ENCODE measurements at places on chromosomes 12 and 14.

- no peak for DNase-seq
These were observed 233.3 kb upstream of the TBX3 start for GRCh38 chr12:114917307-114917706.

DNA sequence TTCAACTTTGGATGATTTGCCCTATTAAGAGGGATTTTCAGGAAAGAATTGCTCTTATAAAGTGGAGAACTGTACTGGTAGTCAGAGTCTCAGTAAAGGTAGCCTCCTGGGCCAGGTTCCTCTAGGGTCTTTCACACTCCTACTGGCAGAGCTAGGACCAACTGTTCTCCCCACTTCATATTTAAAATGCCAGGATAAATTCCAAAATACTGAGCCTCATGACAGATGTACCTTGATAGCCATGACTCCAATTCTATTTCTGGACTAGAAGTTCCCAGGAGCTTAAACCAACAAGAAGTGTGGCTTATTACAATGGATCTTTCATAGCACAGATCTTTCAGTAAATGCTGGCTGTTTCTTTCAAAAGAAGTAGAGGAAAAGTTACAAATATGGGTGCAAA is 126.5 kb downstream of the C12orf75 start:
- DNase-seq: no peak

DNA sequence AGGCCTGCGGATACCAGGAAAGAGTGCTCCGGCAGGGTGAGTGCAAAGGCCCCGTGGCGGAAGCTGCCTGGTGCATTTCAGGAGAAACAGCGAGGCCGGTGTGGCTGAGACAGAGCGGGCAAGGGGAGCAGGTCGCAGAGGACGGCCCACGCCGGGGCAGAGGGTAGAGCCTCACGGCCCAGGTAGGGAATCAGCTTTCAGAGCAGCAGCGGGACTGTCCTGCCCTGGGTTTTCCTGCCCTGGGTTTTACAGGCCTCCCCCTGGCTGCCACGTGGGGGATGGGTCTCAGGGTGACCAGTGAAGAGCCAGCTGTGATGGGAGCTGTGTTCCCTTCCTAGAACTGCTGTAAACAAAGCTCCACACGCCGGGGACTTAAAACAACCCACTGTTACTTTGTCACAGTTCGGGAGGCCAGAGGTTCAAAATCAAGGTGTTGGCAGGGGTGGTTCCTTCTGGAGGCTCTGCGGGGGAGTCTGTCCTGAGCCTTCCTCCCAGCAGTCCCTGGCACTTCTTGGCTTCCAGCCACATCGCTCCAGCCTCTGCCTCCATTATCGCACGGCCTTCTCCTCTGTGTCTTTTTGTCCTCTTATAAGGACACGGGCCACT is 10.4 kb downstream of the NCOR2 start:
- DNase-seq: no peak

GRCh38 chr14:99234961-99235571 is 36.9 kb downstream of the BCL11B start:
- peak; percentile 71 for DNase-seq

- peak; percentile 12 for DNase-seq
These were observed 700 bp downstream of the PRKAG1 start for GRCh38 chr12:49017891-49018260.

Data from stimulated activated CD8-positive, alpha-beta memory T cell treated with anti-CD3 and anti-CD28 coated beads, Interleukin-7, amount 100 ng/mL, for 4 hours (primary cell).